ENCODE measurements at places on chromosomes 11 and 22.

DNA sequence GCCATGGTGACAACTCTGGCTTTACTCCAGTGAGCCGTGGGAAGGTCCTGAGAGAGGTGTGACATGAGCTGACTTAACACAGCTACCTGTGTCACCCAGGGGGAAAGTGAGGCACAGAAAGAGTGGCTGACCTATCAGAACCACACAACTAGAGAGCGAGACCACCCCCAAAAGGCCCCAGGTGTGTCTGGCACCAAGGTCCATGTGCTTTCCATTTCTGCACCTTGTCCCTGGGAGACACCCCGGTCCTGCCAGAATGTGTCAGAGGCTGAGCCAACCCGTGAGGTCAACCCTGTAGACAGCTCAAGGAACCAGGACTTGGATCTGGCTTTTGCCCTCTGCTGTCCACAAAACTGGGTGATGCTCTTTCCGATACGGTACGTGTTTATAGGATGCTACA is 9.8 kb downstream of the MAFF start:
- no peak for DNase-seq

- no peak for DNase-seq
Measured at GRCh38 chr11:117837070-117837776, 12.7 kb upstream of the FXYD2 start.

- DNase-seq = no peak
Measured at GRCh38 chr22:29596408-29596807, 7.0 kb upstream of the NF2 start.

DNA sequence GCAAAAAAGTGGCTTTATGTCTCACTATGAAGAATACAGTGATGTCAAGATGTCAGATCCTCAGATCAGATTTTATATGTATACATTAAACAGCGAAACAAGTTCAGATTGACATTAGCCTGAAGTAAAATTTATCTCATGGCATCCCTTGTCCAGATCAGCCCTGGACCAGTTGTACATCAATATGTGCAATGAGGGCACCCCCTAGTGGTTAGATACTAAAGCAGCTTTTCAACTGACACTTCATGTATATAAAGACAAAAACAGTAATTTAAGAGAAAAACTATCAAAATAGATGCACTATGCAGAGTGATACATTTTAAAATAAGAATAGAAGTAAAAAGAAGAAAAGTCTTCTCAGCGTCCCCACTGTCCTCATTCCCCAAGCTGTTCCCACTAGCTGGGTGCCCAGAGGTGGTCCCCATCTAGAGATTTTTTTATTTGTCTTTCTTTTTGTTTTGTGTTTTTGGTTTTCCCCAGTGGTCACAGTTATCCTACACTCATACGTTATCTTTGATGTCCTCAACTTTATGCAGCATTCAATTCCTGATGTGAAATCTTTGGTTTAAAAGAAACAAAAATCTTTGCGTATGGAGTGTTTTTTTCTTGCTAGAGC is 2193.4 kb upstream of the RAG2 start:
- peak; percentile 61 for DNase-seq

DNA sequence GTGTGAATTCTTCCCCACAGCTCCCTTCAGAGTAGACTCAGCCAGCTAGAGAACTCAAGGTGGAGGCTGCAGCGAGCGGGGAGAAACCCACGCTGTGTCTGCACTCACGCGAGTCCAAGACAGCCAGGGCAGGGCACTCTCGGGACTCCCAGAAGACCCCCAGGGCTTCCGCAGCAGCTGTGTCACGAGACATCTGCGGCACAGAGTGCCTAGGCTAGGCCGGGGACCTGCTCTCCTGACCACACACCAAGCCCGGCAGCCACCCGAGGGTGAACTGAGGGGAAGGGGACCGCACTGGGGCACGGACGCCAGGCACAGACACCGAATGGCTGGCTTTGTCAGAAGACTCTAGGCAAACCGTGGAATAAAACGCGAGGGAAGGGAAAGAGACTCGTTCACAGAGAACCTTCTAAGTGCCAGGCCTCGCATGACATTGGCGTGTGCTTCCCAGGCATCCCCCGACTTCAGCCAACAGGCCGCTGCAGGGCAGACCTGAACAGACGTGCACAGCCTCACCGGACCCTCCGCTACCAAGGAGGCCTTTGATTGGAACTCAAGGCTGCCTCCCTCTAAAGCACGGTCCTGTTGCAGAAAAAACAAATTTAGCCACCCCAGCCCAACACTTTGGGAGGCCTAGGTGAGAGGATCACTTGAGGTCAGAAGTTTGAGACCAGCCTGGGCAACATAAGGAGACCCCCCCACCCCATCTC is 18.2 kb upstream of the MOB2 start:
- no peak for DNase-seq

DNA sequence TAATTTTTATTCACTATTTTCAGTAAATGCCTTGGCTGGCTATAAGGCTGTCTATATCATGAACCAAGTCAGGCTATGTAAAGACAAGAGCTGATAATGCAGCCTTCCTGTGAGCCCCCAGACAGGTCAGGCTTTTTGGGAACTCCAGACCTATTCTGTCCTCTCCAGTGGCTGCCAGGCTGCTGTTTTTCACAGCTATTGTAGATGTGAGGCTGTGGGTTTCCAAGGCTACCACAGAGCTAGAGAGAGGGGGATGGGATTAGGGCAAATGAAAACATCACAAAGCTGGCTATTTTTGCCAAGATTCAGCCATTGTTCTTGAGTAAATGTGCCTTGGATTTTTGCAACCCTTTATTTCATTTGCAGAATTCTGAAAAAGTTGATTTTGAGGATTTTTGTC is 55.7 kb upstream of the SORL1-AS1 start:
- DNase-seq = no peak

- DNase-seq = no peak
Measured at GRCh38 chr11:69770540-69770939, 4.6 kb downstream of the FGF4 start.

Measured in EH (cell line).